ENCODE measurements at places on chromosomes 1 and 21.

DNA sequence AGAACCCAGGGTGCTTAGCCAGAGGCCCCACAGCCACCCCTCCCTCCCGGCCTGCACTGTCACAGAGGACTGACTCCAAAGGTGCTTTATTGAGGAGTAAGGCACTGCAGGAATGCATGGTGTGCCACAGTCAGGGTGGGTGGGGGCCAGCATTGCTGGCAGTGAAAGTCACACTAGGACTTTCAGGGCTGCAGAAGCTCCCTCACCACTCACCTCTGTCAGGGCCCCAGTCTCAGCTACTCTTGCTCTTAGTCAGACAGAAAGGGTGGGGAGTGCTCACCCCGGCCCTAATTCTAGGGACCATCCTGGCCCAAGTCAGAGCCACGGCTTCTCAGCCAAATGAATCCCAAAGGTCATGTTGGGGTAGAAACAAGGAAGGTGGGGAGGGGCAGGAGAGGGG lies 19.4 kb downstream of the KNCN start:
- no peak for DNase-seq

- no peak for DNase-seq
Observed at GRCh38 chr1:17162941-17163340, 42.0 kb upstream of the PADI1 start.

- DNase-seq = no peak
Observed at GRCh38 chr1:16248007-16248436, 11.0 kb upstream of the CPLANE2 start.

- no peak for DNase-seq
Observed at GRCh38 chr1:92583821-92584760, 97.4 kb upstream of the GFI1 start.

DNA sequence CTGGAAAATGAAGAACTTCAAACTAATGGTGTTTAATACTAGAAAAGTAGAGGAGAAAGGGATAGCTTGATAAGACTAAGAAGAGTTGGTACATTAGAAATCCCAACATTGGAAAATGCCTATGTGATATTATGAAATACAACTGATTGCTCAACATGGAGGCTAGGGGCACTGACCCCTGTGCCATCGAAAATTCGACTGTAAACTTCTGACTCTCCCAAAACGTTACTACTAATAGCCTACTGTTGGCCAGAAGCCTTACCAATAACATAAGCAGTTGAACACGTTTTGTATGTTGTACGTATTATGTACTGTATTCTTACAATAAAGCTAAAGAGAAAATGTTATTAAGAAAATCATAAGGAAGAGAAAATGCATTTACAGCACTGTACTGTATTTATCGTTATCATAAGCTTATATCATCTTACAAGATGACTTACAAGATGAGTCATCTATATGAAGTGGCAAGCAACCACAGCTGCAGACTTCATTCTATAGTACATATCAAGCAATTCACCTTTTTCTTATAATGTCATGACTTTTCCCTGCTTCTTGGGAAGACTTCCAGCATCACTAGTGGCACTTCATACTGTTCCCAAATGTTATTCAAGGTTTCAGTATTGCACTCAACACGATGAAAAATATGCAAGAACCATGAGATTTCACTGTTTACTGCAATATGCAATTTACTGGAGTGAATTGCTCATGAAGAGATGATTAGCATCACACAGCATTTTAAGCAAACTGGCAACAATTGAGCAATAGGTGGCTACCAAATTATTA lies 12.9 kb upstream of the CTSK start:
- no peak for DNase-seq

DNA sequence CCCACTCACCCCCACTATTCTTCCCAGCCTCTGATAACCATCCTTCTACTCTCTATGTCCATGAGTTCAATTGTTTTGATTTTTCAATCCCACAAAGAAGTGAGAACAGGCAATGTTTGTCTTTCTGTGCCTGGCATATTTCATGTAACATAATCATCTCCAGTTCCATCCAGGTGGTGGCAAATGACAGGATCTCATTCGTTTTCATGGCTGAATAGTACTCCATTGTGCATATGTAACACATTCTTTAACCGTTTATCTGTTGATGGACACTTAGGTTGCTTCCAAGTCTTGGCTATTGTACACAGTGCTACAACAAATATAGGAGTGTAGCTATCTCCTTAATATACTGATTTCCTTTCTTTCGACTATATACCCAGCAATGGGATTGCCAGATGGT lies 169.3 kb upstream of the NFIA start:
- DNase-seq = no peak

DNA sequence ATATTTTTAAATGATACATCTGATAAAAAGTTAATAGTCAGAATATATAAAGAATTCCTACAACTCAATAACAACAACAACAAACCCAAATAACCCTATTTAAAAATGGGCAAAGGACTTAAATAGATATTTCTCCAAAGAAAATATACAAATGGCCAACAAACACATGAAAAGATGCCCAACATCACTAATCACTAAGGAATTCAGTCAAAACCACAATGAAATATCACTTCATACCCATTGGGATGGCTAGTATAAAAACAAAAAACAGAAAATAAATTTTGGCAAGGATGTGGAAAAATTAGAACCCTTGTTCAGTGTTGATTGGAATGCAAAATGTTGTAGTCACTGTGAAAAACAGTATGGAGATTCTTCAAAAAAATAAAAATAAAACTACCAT lies 184.8 kb upstream of the RAB4A start:
- DNase-seq = no peak

DNA sequence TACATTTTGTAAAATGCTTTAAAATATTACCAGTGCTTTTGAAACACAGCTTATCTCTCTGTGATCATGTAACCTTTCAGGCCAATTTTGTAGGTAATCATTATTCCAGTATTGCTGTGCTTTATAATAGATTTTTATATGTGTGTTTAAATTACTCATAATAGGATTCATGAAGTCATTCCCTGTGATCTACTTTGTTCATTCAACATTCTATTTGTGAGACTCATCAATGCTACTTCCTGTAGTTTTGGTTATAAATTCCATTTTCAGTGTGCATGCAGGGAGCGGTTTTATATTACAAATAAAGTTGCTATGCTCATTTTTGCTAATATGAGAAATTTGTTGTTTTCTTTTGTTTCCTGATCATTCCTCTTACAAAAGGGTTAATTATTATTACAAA lies 4.1 kb upstream of the OR2M5 start:
- no peak for DNase-seq

DNA sequence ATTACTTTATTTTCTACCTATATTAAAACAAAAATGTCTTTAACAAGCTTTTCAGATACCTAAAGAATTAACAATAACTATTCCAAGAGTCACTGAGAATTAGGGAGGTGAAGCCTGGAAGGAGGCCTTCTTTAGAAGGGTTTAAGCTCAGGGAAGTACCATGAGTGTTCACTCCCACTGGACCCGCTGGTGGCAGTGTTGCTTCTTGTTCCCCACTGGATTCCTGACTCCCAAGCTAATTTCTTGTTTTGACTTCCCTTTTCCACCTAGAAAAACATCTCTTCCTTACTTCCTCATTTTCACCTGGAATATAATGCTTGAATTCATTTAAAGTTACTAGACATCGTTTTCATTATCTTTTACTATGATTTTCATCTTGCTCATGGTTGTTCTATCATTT lies 264.2 kb downstream of the HMCN1 start:
- no peak for DNase-seq

GRCh38 chr21:44723177-44724131 lies 12.1 kb upstream of the TSPEAR start:
- no peak for DNase-seq

GRCh38 chr1:65894738-65895605 lies 102.3 kb downstream of the PDE4B start:
- DNase-seq = no peak

GRCh38 chr1:205488074-205488723 lies 16.3 kb upstream of the CDK18 start:
- DNase-seq = no peak

DNA sequence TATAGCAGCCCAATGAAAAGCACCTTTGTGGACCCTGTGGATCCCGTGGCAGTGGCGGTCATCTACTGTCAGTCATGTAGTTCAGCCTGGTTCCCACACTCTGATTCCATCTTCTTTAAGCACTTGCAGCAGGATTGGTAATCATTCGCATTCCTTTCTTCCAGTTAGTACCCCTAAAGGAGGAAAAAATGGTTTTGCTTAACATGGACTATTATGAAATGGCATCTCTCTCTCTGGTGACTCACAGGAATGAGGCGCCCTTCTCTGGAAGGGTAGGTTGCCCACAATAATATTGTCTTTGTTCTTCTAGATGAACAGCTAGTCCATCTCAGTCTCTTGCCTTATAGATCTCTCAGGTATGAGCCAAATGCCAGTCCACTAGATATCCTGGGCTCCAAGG lies 127.9 kb upstream of the MROH9 start:
- DNase-seq = no peak

- no peak for DNase-seq
Observed at GRCh38 chr21:38772646-38773045, 33.1 kb upstream of the ETS2 start.

DNA sequence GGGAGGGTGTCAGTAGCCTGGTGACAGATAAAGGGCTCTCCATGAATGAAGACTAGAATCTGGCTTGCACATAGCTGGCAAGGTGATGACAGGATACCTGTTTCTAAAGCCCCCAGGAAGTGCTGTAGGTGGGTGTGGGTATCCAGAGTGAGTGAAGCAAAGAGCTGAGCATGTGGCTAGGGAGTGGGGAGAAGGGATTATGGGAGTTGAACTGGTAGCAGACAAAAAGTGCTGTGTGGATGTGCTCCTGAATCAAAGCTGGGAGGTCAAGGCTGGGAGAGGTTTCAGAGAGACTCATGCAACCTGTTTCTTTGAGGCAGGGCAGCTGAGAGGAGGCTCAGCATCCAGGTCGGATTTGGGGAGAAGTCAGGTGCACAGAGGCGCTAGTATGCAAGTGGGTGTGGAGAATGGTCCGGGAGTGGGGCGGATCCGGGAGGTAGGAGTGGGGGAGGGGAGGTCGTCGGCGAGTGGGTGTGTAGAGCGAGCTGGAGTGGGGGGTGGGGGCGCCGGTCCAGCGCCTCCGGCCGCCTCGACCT lies 600 bp downstream of the ASTN1 start:
- no peak for DNase-seq

- DNase-seq = no peak
Observed at GRCh38 chr1:14313731-14314431, 284.6 kb upstream of the KAZN start.

- no peak for DNase-seq
Observed at GRCh38 chr1:81505831-81506230, 294.9 kb upstream of the ADGRL2 start.

DNA sequence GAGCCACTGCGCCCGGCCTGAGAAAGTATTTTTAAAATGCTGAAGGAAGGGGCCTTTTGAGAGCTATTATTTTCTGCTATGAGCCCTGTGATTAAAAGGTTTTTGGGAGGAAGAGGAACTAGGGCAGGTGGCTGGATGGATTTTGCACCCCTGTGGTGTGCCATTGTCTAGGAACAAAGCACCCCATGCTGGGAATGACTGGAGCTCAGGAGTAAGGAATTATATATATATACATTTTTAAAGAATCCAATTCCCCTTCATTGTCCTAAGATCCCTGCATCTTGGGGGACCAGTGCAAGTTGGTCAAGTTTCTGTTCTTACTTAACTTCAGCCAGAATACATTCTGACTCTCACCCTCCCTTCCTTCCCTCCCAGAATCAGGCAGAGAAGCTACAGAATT lies 91.6 kb downstream of the ZNF648 start:
- no peak for DNase-seq

- no peak for DNase-seq
Observed at GRCh38 chr1:201941420-201942128, 4.8 kb downstream of the LMOD1 start.

- DNase-seq = no peak
Observed at GRCh38 chr1:207004931-207005830, 27.4 kb downstream of the C1orf116 start.

DNA sequence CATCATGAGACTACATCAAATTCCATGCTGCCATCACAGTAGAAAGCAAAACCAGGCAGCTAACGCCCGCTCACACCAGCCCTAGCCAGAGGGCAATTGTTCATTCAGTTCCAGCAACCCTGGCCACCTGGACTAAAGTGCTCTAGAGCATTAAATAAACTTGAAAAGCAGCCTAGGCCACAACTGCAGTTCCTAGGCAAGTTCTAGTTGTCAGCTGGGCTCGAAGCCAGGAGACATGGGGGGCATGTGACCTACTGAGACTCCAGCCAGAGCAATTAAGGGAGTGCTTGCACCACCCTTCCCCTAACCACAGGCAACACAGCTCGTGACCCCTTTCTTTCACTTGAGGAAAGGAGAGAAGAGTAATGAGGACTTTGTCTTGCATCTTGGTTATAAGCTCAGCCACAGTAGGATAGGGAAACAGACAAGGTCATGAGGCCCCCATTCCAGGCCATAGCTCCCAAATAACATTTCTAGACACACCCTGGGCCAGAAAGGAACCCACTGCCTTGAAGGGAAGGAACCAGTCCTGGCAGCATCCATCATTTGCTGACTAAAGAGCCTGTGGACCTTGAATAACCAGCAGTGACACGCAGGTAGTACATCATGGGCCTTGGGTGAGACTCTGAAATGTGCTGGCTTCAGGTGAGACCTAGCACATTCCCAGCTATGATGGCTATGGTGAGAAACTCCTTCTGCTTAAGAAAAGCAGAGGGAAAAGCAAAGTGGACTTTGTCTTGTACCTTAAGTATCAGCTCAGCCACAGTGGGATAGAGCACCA lies 77.0 kb downstream of the ZZZ3 start:
- no peak for DNase-seq

GRCh38 chr1:16966282-16966681 lies 14.1 kb downstream of the MFAP2 start:
- DNase-seq = no peak

DNA sequence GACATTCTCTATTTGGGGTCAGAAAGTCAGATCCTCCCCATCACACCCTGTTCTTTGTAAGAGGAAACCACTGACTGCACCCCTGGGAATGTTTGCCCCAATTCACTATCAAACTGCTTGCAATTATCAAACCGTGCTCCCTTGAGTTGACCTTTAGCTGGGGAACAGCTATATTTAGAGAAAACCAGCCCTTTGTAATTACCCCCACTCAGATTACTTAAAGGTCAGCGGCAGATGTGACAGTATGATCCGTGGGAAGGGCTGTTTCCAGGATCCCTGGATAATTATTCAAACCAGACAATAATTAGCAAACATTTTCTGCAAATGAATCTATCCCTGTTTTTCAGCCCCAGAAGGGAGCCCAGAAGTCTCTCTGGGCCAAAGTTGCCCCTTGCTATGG lies 242.7 kb downstream of the RRAGC start:
- no peak for DNase-seq

DNA sequence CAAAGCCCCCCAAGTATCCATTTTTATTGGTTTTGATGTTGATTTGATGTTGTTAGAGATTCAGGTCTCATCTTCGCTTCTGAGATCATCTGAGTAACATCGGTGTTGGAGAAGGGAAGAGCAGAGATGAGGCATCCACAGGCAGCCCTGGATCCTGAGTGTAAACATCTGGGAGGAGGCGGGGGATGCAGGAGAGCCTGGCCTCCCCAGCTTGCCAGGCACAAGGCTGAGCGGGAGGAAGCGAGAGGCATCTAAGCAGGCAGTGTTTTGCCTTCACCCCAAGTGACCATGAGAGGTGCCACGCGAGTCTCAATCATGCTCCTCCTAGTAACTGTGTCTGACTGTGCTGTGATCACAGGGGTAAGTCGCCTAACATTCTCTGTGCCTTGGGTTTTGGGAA lies at the start of gene PROK1:
Gene PROK1 (plus strand): TSS at position 221 of the 400 bp plus-strand sequence. CDS start 68 bp downstream, at position 289.
- DNase-seq = no peak

GRCh38 chr1:29730623-29731022 lies 494.3 kb downstream of the PTPRU start:
- DNase-seq = no peak

GRCh38 chr1:8858112-8858668 lies 20.3 kb downstream of the ENO1 start:
- DNase-seq = no peak
